CD4-positive, alpha-beta T cell (primary cell): ENCODE measurements at places on chromosomes 5 and 9. TPM values are rescaled to one million over a fixed set of nuclear protein-coding genes. Genes with fewer than 3 reads are reported as not detected.

The DBH gene
- total RNA-seq = 1.8 TPM

DNA sequence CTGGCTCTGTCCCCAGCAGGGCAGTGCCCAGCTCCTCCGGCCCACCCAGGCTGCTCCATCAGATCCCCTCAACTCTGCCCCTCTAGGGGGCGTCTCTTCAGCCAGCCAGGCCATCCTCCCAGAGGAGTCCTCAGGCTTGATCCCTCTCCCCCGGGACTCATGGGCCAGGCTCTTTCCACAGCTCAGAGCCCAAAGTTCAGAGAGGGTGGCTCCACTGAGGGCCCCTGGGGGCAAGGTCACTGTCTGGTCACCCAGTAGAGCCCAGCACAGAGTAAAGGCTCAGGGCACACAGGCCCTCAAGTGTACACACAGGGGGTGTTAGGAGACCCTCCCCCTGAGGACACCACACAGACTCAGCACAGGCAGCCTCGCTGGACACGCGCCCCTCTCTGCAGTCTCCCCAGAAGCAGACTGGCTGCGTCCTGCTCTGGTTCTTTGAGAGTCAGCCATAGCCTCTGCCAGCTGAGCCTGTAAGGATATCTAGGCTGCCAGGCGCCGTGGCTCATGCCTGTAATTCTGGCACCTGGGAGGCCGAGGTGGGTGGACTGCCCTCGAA, 64.8 kb downstream of the PAX5 start:
- H3K27ac ChIP-seq = no peak overlapping the region
- H3K4me3 ChIP-seq = no peak overlapping the region
- H3K27me3 ChIP-seq = no peaks in the 10 kb centered on the region
- H3K36me3 ChIP-seq = no peaks in the 10 kb centered on the region

GRCh38 chr5:33855396-33855795, 36.4 kb downstream of the ADAMTS12 start:
- DNase-seq = no peak
- H3K4me1 ChIP-seq = peaks cover 14% of the 10 kb centered on the region
- no peak overlapping the region for H3K27ac ChIP-seq
- H3K4me3 ChIP-seq = no peak overlapping the region
- H3K27me3 ChIP-seq = no peaks in the 10 kb centered on the region

GRCh38 chr9:99024959-99025358, 80.0 kb upstream of the TGFBR1 start:
- H3K4me3 ChIP-seq = no peak overlapping the region
- no peak overlapping the region for H3K27ac ChIP-seq
- H3K36me3 ChIP-seq = no peaks in the 10 kb centered on the region
- no peak for DNase-seq
- peaks cover 21% of the 10 kb centered on the region for H3K4me1 ChIP-seq

The SLC34A3 gene
- total RNA-seq = not detected

The SCGB3A2 gene
- total RNA-seq = not detected

The DNAH5 gene
- total RNA-seq = not detected
